ENCODE measurements at places on chromosomes 11 and 22.
A peak's percentile ranks its signal among the peaks of the same experiment; 100 is the strongest.

DNA sequence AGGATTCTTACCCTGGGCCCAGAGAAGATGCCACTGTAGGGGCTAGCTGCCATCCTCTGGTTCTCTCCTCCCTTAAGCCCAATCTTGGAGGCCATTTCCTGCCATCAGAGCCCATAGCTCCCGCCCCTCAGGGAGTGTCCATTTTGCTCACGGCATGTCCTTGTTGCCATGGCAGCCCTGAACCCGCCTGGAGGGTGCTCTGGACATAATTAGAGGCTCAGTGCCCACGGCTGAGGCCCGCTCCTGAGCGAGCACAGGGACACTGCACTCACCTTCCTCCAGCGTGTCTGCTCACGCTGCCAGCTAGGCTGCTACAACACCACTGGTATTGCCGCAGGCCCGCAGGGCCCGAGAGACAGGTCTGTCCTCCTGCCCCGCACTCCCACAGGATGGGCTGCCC is 11.1 kb upstream of the SUSD2 start:
- no peak for DNase-seq

GRCh38 chr11:73242251-73243092 is 24.4 kb downstream of the P2RY2 start:
- peak; percentile 75 for DNase-seq

DNA sequence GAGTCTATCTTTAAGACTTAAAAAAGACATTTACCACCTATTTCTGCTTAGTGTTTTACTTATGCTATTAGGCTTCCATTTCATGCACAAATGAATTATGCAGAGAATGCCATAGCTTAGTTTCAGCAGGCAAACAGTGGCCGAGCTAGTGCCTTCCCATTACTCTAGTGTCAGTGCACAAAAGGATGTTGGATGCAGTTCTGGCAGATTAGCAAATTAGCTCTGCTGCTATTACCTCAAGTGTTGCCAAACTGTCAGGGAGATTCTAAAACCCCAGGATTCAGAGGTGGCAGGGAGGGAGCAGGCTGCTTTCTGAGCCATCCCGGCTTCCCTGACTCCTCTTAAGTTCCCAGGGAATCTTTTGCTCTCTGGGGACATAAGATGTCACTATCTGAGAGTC is 209.4 kb upstream of the NCAM1 start:
- no peak for DNase-seq

- DNase-seq = no peak
Observed at GRCh38 chr11:36091256-36091811, 147.5 kb downstream of the LDLRAD3 start.

- no peak for DNase-seq
Observed at GRCh38 chr11:12280838-12281565, 96.4 kb upstream of the PARVA start.

- DNase-seq = no peak
Observed at GRCh38 chr11:13917264-13917663, 45.3 kb upstream of the SPON1 start.

All from activated CD4-positive, alpha-beta T cell treated with anti-CD3 and anti-CD28 coated beads for 24 hours (primary cell).